ENCODE measurements at places on chromosomes 3 and 15.
A peak's percentile ranks its signal among the peaks of the same experiment; 100 is the strongest.

DNA sequence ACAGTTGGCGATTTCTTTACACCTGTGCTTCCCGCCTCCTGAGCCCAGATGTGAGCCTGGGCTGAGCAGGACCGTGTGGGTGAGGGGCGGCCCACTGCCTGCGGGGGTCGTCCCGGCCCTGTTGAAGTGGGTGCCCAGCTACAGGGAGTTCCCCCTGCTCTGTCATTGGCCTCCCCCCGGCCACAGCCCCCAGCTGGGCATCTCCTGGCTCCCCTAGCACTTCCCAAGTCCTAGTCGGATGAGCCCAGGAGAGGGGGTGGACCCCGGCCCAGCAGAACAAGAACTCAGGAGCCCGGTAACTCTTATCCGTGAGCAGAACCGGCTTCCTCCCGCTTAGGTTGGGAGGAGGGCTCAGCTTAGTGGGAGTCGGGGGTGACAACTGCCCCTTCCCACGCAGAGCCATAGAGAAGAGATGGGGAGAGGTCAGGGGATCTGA, 757 bp downstream of the PAQR5 start:
- no peak for DNase-seq

GRCh38 chr15:100786139-100786531, 93.5 kb upstream of the ALDH1A3 start:
- no peak for DNase-seq

- DNase-seq: no peak
Observed at GRCh38 chr3:148147903-148148302, 549.8 kb upstream of the AGTR1 start.

DNA sequence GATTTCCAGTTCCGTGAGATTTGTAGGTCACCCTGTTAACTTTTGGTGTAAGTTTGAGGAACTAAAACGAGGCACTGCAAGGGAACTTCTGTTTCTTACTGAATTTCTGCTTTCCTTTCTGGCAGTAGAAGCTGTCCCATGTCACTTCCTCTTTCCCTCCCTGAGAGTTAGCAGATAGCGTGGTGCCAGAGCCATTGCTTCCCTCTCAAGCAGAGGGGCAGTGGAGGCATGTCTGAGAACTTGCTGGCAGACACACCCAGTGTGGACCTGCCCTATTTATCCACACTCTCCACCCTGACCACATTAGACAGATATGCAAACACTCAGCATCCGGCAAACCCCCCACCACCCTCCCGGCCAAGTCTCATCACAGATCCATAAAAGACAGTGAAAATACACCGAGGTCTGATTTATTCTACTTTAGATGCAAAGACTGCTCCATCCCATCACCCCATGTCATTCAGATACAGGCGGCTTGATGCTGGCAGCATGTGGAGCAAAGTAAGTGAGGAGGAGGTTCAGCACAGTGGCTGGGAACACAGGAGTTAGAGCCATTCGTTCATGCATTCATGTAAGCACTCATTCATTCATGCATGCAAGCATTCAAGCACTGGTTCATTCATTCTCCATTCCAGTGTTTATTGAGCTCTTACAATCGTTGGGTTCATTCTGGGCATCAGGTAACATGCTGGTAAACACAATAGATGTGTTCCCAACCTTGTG, 324.7 kb downstream of the SHQ1 start:
- DNase-seq: peak; percentile 67

GRCh38 chr3:64053117-64053516, 29.8 kb upstream of the PSMD6 start:
- no peak for DNase-seq

GRCh38 chr3:71355037-71355436, 228.5 kb downstream of the FOXP1 start:
- DNase-seq: no peak

DNA sequence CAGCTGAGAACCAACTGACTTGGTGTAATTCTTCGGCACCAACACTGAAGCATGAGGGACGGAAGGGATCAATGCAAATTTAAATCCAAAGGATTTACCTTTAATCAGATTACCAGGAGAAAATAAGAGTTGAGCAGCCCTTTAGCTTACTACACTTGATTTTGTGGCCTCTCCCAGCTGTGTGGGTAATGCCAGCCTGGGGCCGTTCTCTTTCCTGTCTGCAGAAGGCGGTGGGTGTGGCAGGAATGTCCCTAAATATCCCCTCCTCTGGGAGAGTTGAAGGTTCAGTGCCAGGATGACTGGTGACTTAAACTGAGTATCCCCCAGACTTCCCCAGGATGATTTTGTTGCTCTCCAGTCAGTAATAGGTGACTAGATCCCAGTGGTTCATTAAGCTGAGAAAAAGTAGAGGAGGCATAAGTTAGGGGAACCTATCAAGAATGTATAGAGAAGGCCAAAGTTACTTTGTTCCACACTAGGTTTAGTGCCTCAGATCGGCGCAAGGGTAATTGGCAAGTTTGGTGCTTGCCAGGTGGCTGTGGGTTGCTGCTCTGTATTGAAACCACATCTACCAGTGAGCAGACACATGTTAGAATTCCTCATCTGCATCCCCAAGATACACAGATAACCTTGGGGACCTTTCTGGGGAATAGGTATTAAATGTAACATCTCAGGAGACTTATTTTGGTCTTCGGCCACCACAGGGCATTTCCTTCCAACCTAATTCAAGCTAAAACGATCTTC, 23.1 kb downstream of the MAPKBP1 start:
- no peak for DNase-seq

GRCh38 chr15:51814606-51815005, 14.8 kb upstream of the TMOD3 start:
- no peak for DNase-seq

- DNase-seq: no peak
Observed at GRCh38 chr15:89976246-89976600, 24.9 kb upstream of the ZNF710 start.

GRCh38 chr15:76439542-76439941, 103.0 kb downstream of the ISL2 start:
- no peak for DNase-seq

GRCh38 chr3:66228707-66229106, 7.9 kb downstream of the SLC25A26 start:
- DNase-seq: no peak

DNA sequence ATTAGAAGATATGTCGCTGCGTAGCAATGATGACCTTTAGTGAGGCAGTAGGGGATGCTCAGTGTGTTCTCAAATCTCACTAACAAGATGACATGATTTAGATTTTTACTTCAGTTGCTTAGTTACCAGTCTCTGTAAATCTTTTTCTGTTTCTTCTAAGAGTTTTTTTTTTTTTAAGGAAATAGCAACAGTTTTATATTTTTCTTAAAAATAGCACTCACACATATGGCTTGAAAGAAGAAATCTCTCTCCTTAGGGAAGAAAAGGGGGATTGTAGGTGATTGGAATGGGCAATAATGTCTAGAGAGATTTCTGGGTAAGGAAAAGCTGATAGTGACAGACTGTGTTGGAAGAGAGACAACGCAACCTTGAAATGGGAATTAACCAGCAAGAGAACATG, 524.6 kb upstream of the ARPP21 start:
- DNase-seq: no peak

- DNase-seq: no peak
Observed at GRCh38 chr15:41241221-41241964, 10.3 kb downstream of the CHP1 start.

DNA sequence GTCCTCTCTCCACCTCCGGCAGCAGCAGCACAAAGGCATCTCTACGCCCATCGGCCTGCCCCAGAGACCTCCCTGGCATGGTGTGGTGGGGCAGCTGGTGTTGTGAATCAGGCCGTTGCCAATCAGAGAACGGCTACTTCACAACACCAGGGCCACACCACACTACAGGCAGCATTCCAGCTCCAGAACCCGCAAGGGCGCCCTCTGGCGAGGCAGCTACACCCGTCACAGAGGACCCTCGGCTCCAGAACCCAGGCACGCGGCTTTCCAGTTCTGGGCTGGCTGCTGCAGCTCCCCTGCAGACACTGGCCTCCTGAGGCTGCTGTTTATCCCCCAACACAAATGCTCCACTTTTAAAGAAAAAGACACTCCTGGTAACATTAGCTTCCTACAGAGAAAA, 127.5 kb upstream of the TOPAZ1 start:
- peak; percentile 7 for DNase-seq

DNA sequence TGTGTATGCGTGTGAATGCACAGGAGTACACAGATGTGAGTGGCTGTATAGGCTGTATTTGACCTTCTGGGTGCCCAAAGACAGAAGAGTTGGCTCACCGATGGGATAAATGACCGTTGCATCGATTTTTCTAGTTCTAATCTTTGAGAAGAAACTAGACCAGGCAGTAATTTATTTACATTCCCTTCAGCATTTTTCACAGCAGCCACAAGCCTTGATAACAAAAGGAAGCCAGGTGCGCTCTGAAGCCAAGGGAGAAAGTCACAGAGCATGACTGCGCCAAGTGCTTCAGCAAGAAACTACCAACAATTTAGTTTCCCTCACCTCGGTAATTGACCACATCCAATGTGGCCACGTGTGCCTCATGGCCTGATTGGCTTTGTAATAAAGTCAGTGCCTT, 5.9 kb upstream of the FAM3D start:
- no peak for DNase-seq

DNA sequence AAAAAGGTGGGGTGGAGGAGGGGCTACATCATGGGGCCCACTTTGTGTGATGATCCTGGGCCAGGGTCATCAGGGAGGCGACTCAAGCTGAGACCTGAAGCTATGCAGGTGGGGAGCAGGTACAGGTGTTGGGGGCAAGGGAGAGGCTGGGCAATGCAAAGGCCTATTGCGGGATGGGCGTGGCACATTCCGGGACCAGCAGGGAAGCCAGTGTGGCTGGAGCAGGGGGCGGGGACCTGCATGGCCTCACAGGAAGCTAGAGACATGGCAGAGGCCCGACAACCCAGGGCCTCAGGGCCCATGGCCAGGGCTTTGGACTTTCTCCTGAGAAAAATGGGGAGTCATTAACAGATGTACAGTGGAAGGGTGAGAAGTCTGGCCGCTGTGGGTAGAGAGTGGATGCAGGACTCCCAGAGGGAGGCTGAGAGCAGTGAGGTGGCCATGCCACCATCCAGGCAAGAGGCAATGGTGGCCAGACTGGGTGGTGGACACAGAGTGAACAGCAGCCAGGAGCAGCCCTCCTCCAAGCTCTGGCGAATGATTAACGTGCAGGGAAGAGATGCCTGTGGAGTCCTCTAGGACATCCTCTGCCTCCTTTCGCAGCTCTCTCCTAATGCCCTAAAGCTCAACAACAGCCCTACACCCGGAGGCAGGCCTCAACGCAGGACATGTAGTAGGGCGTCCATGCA, 122.6 kb upstream of the ATP2B2 start:
- no peak for DNase-seq

DNA sequence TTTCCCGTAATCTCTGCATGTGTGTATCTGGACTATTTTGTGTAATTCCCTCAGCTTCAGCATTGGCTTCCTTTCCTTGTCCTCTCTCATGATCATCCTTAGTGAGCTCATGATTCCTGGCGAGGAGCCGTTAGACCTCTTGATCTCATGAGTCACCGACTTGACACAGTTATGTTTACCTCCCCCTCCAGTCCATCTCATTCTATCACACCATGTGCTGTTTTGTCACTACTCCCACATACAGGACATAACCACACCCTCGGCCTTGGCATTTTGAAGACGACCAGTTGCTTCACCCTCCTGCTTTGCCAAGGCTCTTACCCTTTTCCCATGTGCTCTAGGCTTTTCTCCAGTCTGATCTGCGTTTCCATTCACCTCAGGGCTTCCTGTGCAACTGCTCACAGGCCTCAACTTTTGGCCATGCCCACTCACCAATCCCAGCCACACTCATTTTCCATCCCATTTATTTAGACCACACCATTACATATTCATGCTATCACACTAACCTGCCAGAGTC, 41.5 kb downstream of the CP start:
- DNase-seq: no peak

All from CD4-positive, alpha-beta T cell treated with Interleukin-1 beta for 1 hour (primary cell).